ENCODE measurements at places on chromosomes 16 and 17.

DNA sequence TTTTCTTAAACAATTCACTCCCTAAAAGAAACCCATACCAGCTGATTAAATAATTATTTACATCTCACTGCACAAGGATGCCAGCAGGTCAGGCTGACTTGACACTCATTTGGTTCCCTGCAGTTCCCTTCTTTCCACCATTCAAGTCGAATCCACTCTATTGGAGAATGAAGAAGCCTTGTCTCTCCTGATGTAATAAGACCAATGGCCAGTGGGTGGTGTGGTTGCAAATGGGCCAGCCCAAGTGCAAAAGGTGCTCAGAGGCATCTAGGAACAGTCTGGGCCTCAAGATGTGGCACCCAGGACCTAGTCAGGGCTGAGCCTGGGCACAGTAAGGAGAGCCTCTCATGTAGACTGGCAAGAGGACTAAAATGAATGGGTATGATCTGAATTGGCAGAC is 9.3 kb downstream of the C16orf78 start:
- DNase-seq = no peak

DNA sequence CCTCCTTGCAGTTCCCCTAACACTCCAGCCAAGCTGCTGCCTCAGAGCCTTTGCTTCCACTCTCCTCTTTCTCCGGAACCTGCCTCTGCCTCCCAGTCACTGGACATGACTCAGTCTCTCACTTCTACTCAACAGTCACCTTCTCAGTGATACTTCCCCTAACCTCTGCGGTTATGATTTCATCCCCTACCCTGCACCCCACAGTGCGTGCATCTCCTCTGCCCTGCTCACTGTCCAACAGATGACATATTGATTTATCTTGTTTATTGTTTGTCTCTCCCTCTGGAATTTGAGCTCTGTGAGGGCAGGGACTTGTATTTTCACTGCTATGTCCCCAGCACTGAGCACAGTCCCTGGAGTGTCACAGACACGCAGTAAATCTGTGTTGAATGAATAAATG is 100.7 kb downstream of the CYLD start:
- DNase-seq = no peak

DNA sequence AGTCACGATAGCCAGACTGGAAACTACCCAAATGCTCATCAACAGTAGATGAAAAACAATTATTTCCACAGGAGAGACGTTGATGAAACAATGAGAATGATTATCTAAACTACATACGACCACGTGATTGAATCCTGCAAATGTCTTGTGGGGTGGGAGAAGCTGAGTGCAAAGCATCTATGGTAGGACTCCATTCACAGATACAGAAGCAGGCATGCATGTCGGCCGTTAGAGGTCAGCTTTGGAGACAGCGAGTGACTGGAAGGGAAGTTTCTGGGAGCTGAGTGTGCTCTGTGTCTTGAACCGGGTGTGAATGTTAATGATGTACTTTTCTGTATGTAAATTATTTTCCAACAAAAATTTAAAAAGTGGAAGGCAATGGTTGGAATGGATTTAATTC is 71.5 kb upstream of the DNAJA2 start:
- no peak for DNase-seq

- DNase-seq = no peak
Observed at GRCh38 chr17:37179893-37180292, 195.9 kb upstream of the C17orf78 start.

- DNase-seq = no peak
Observed at GRCh38 chr16:73886426-73886825, 410.2 kb upstream of the PSMD7 start.

- no peak for DNase-seq
Observed at GRCh38 chr16:89290887-89291286, 73.4 kb downstream of the ZNF778 start.

DNA sequence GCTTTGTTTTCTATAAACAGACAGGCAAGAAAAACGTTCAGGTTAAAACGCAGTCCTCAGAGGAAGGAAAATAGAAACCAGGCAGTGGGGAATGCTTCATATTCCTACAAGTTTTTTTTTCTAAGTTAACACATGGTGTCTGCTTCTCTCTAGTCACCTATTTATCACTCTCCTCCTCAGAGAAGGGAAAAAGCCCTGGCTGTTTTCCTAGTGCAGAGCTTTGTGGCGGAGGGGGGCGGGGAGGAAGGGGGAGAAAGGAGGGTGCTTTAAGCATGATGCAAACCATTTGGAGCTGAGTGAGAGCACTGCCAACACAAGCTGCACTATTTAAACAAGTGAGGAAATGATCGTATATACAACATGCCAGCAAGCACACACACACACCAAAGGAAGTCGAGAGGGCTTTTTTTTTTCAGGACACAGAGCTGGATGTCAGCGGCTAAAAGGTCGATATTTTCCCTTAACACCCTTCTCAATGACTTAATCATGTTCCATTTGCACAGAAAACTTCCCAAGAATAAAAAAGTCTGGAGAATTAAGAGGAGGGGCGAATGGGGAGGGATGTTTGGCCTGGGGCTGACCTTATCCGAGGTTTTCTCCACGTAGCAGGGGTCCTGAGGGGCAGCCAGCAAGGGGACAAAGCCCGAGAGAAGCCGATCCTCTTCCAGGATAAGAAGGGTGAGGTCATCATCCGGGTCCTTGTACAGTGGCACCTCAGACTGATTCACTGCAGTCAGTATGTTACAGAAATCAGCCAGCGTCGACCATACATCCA is 117.4 kb downstream of the HIC1 start:
- DNase-seq = no peak

GRCh38 chr16:22174642-22175041 is 12.3 kb downstream of the SDR42E2 start:
- DNase-seq = no peak

DNA sequence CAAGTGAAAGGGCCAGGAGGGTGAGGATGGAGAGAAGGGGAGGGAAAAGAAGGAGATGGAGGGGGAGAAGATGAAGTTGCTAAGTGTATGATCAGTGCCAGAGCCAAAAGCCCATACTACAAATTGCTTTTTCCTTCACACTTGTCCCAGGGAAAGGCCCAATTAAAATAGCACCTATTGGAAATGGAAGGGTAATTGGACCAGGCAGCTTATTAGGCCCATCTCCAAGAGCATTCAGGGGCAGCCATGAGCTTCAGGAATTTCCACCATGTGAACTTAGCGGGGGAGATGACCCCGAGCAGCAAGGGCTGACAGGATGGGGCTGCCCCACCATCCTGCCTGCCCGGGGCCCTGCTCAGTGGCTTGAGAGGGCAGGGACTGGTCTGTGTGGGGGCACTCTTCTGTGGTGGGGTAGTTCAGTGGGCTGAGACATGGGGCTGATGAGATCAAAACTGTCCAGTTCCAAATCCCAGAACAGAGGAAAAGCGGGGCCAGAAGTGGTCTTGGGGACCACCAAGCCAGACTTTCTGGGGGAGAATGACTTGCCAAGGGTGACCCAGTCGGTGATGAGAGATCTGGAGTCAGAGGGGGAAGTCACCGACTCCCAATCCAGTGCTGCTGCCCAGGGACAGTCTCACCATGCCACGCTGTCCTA is 27.5 kb downstream of the GOSR2 start:
- no peak for DNase-seq

GRCh38 chr17:2964370-2964769 is 99.0 kb downstream of the OR1D5 start:
- DNase-seq = no peak

GRCh38 chr17:74824961-74825627 is 34.6 kb downstream of the GRIN2C start:
- no peak for DNase-seq
